Pancreas (tissue), 10 donors: ENCODE measurements at places on chromosomes 3 and 15.
A peak's percentile ranks its signal among the peaks of the same experiment; 100 is the strongest.

GRCh38 chr3:153658136-153658535, 463.1 kb upstream of the ARHGEF26 start:
- no peak for DNase-seq

- DNase-seq: no peak
Observed at GRCh38 chr3:58874795-58875194, 175.0 kb downstream of the CFAP20DC start.

DNA sequence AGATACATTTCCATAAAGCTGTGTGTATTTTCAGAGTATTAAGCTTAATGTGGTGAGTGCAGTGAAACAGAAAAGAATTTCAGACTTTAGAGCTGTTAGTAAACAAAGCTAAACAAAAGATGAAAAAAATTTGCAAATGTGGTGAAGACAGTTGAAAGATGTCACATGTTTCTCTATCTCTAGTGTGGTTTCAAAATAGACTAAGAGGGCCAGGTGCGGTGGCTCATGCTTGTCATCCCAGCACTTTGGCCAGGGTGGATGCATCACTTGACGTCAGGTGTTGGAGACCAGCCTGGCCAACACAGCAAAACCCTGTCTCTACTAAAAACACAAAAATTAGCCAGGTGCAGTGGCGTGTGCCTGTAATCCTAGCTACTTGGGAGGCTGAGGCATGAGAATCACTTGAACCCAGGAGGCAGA, 466.0 kb upstream of the NR2F2 start:
- no peak for DNase-seq

GRCh38 chr15:94743668-94744067, 512.3 kb downstream of the MCTP2 start:
- DNase-seq: no peak

- no peak for DNase-seq
Observed at GRCh38 chr3:182323126-182323700, 470.1 kb upstream of the ATP11B start.

DNA sequence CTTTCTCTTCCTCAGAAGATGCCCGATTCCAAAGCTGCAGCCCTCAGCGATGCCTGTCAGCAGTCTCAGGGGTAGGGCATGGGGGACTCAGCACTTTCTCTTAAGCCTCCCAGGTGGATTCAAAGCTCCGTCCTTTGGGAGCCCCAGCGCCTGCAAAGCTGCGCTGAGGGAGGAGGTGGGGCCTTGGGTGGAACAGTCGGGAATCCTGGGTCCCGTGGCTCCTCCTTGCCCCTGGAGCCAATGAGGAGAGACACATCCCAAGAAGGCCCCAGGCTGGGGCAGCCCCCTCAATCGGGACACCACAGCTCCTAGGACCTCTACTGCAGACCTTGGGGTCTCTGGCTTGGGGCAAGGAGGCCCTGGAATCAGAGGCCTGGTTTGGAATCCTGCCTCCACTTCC, 227.5 kb upstream of the IGF1R start:
- no peak for DNase-seq

- DNase-seq: no peak
Observed at GRCh38 chr3:34323517-34323916, 525.1 kb downstream of the PDCD6IP start.

- no peak for DNase-seq
Observed at GRCh38 chr15:96893159-96893906, 562.8 kb downstream of the NR2F2 start.

GRCh38 chr3:105752791-105753415, 115.9 kb downstream of the CBLB start:
- no peak for DNase-seq

- no peak for DNase-seq
Observed at GRCh38 chr3:52085681-52086282, 29.4 kb upstream of the DUSP7 start.

DNA sequence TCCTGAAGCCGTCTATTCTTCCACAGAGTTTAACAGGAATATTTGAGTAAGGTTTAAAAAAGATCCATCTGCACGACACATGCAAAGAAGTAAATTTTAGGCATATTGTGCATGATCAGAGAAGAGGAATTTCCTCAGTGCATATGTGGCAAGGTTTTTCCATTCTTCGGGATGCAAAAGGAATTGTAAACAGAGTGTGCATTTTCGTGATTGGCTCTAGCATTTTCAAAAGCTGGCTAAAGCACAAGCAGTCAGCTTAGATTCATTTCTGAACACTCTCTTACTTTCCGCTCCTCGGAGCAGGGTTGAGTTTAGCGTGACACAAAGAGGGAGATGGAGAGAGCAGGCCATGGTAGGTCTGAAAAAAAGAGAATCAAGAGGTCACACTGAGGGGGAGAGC, 128.2 kb downstream of the ADAMTS9 start:
- no peak for DNase-seq

- DNase-seq: no peak
Observed at GRCh38 chr15:70327856-70328678, 230.3 kb upstream of the TLE3 start.

DNA sequence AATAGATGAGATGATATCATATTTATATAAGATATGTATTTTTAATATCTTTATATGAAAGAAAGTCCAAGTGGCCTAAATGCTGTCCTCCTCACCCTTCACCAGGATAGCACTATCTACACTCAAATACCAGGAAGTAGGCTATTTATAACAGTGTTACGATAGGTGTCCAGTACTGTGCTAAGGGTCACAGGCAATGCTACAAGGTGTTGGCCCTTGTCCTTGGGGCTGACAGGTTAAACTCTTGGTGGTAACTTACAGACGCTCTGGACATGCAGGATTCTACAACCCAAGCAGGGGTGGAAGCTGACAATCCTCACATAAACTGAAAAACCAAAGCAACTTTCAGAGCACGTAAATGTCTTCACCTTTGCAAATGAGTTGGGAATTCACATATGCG, 22.3 kb downstream of the NCEH1 start:
- DNase-seq: no peak

DNA sequence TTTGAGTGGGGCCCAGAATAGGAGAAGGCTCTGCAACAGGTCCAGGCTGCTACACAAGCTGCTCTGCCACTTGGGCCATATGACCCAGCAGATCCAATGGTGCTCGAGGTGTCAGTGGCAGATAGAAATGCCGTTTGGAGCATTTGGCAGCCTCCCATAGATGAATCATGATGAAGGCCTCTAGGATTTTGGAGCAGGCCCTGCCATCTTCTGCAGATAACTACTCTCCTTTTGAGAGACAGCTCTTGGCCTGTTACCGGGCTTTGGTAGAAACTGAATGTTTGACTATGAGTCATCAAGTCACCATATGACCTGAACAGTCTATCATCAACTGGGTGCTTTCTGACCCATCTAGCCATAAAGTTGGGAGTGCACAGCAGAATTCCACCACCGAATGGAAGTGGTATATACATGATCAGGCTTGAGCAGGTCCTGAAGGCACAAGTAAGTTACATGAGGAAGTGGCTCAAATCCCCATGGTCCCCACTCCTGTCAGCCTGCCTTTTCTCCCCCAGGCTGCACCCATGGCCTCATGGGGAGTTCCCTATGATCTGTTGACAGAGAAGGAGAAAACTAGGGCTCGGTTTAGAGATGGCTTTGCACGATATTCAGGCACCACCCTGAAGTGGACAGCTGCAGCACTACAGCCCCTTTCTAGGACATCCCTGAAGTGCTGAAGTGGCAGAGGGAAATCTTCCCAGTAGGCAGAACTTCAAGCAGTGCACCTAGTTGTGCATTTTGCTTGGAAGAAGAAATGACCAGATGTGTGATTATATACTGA, 971.4 kb downstream of the MCTP2 start:
- DNase-seq: no peak

DNA sequence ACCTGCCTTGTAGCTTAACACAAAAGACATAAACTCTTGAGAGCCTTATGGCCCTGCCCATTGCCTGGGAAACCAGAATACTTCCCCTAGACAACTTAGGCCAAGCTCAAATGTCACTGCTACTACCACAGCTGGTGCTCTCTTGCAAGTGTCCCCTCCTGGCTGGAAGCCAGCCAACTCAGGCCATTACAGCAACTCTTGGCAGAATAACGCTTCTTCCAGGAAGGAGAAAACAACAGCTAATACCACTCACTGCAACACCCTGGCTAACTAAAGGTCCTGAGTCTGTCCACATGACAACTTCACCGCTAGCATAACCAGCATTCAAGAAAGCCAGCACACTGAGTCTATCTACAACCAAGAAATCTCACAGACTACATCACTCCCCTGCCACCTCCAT, 5.1 kb upstream of the B4GALT4 start:
- DNase-seq: peak; percentile 45

GRCh38 chr3:49470714-49471420, 800 bp downstream of the DAG1 start:
- no peak for DNase-seq

DNA sequence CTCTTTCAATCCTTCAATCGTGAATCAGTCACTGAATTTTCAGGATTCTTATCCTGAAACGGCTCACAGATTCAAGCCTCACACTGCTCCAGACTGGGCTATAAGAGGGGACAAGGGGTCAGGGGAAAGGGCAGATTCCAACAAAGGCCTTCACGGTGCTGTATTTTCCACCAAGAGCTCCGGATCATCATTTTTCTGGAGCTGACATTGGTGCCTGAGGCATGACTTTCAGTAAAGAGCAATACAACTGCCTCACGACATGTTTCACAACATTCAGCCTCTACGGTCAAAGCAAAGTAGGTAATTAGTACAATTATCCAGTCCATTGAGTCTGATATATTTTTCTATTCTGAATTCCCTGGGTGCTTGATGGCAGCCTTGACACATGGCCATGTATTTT, 185.0 kb upstream of the PRICKLE2 start:
- no peak for DNase-seq

GRCh38 chr15:70580958-70581357, 182.4 kb downstream of the UACA start:
- no peak for DNase-seq

DNA sequence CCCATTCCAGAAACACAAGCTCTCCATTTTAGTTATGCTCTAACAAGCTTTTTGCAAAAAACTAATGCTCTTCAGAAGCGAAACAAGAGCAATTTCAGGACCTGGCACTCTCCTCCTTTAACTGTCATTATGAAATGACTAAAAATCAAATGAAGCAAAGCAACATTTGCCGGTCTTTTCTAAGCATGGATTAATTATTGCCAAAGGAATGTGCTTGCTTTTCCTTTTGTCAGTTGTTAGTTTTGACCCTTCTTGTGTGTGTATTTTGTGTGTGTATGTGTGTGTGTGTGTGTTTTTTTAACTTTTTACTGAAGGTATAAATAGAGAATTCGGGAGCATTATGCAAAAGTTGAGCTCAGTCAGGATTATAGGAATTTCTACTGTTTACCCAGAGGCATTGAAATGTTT, 509.1 kb downstream of the TUSC7 start:
- DNase-seq: no peak

DNA sequence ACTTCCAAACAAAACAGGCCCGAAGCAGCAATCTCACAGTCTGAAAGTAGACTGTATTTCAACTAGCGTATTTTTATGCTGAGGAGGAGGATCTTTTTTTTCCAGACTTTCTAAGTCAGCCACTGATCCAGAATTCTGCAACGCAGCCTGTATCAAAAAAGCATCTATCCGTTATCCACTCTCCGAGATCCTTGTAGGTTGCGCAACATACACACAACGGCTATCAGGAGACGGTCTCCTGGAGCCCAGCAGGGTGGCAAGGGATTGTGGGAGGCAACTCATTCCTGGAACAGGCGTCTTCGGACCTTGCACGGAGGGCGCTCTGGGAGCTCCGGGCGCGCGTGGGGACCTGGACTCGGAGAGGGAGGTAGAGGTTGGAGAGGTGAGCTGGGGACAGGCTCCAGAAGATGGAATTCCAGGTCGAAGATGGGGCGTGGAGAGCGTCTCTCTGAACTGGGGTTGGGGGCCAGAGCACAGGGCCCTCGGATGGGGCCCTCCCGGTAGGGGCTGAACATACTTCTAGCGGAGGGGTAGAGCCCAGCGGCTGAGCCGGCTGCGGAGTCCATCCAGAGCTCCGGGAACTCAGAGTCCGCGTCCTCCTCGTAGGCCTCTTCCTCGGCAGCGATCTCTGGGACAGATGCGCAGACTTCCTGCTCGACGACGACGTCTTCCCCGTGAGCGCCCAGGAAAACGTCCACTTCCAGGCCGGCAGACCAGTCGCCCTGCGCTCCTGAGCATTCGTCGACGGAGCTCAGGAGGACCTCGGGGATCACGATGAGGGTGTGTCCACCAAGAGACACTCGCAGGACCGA, 932 bp downstream of the PRR23C start:
- DNase-seq: no peak

- DNase-seq: no peak
Observed at GRCh38 chr3:23496165-23496564, 293.0 kb downstream of the UBE2E2 start.

DNA sequence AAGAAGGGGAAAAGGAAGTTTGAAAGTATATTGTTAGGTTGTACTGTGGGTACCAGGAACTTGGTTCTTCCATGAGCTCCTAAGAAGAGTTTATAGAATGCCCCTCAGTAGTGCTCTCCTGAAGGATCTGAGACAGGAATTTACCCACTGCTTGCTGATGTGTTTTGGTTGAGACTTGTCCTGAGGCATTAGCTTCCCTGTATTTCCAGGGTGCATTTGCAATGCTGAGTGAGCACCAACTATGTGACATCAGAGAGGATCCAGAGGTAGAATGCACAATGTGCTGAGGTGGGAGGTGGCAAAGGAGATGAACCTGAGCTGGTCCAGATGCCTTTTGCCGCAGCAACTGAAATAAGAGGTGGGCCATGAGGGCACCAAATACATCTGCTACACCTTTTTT, 64.3 kb upstream of the LRRC3B start:
- no peak for DNase-seq

GRCh38 chr3:81761904-81762580, 597 bp upstream of the GBE1 start:
- no peak for DNase-seq

DNA sequence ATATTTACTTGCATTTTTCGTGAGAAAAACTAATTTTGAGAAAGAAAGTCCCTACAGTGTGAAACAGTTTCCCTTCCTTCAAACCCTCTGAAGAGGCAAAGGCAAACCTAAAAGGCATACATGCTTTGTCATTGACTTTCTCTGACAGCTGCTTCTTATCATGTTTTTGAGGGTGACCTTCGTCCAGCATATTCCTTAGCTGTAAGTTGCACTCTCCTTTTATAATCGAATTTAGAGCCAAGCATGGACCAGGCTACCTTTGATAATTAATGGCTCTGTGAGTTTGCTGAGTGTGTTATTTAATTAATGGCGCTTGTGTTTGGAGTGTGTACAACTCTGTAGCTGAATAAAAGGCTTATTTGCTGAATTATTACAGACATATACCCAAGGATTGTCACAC, 684.2 kb upstream of the CFAP20DC start:
- DNase-seq: no peak

- DNase-seq: peak; percentile 87
Observed at GRCh38 chr3:50572158-50572557, 2.8 kb downstream of the HEMK1 start.

DNA sequence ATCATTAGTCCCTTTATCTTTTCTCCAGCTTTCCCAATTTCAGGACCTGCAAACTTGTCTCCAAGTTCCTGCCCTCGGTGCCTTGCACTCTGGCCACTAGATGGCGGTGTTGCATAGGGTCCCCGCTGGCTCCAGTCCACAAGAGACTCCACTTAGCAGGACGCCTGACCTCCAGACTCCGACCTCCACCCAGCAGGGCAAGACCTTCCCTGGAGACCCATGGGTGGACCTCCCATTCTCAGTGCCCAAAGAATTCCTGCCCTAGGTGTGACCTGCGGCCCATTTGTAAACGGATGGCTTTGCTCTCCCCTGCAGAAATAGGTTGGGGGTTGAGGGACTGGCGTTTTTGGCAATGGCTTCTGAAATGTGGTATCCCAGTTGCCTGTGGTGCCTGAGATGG, 82.6 kb downstream of the LSM3 start:
- peak; percentile 71 for DNase-seq
